ENCODE measurements at places on chromosomes 7 and 10.

DNA sequence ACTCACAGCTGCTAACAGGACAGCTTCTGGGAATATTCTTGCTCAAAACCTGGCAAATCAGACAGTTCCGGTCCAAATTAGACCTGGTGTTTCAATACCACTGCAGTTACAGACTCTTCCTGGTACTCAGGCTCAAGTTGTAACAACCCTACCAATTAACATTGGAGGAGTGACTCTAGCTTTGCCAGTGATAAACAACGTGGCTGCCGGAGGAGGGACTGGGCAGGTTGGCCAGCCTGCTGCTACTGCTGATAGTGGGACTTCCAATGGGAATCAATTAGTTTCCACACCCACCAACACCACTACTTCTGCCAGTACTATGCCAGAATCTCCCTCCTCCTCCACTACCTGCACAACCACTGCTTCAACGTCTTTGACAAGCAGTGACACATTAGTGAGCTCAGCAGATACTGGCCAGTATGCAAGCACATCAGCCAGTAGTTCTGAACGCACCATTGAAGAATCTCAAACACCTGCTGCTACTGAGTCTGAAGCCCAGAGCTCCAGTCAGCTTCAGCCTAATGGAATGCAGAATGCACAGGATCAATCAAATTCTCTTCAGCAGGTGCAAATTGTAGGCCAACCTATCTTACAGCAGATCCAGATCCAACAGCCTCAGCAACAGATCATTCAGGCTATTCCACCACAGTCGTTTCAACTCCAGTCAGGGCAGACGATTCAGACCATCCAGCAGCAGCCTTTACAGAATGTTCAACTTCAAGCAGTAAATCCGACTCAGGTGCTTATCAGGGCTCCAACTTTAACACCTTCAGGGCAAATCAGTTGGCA, 2.1 kb downstream of the SP4 start:
- DNase-seq, result peak; percentile 19

- no peak for DNase-seq
These were observed 405.0 kb downstream of the DNAJB9 start for GRCh38 chr7:108974641-108975040.

DNA sequence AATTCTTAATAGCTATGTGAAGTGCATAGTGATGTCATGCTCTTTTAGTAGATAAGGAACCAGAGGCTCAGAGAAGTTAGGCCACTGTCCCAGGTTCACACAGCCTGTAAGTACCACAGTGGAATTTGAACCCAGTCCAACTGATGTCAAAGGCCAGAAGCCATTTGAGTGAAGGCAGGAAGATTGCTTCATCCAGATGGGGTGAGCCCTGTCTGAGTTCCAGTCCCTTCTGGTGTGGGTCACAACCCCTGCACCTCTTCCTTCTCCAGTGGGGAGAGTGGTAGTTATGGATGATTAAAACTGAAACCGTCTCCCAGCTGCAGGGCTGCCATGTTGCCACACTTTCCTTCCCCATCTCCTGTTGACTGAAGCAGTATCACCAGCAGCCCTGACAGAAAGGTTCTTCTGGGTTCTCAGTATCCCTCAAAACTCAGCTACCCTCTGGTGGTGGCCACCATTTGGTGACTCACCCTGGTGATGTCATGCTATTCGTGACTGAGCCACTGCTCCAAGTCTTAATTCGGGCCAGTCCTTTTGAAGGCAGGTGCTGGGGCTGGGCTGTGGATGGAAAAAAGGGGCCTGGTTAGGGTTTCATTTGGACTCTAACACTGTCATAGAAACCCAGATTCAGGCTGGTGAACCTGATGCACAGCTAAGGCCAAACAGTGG, 1.5 kb upstream of the C10orf95 start:
- DNase-seq, result peak; percentile 43

DNA sequence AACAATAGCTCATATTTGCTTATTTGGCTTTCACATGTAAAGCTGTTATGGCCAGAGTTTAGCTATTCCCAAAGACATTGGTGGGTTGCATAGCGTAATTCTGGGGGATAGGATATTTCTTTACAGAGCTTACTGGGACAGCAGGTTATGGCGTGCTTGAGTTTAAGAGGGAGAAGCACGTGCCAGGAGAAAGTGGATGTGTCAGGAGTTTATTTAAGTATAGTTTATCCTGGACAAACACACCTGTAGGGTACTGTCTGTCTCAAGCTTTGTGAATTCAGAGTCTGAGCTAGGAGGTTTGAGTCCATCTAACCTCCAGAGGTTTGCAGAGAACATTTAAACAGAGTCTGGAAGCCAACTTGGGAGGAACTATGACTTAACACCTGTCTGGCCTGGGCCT, 21.3 kb downstream of the GBF1 start:
- DNase-seq, result no peak
